ENCODE measurements at places on chromosomes 2 and 18.
A peak's percentile ranks its signal among the peaks of the same experiment; 100 is the strongest.

- no peak for DNase-seq
These were observed 284.4 kb downstream of the RBM43 start for GRCh38 chr2:150977296-150977695.

GRCh38 chr18:32280911-32281310, 91.1 kb downstream of the MEP1B start:
- DNase-seq, result no peak

GRCh38 chr2:69104261-69104660, 91.3 kb downstream of the ANTXR1 start:
- DNase-seq, result no peak

DNA sequence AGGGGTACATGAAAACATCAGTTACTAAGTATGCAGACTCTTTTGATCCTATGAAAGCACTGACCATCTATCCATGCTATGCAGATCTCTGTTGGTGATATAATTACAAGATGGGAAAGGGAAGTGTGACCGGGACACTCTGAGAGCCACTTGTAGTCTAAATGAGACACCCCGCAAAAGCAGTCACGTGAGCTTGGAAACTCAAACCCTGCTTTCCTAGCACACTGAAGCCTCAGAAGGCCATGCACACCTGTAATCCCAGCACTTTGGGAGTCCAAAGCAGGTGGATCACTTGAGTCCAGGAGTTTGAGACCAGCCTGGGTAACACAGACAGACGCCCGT, 137.5 kb downstream of the INO80D start:
- no peak for DNase-seq

- no peak for DNase-seq
These were observed 182.8 kb downstream of the ST6GAL2 start for GRCh38 chr2:106703161-106703560.

DNA sequence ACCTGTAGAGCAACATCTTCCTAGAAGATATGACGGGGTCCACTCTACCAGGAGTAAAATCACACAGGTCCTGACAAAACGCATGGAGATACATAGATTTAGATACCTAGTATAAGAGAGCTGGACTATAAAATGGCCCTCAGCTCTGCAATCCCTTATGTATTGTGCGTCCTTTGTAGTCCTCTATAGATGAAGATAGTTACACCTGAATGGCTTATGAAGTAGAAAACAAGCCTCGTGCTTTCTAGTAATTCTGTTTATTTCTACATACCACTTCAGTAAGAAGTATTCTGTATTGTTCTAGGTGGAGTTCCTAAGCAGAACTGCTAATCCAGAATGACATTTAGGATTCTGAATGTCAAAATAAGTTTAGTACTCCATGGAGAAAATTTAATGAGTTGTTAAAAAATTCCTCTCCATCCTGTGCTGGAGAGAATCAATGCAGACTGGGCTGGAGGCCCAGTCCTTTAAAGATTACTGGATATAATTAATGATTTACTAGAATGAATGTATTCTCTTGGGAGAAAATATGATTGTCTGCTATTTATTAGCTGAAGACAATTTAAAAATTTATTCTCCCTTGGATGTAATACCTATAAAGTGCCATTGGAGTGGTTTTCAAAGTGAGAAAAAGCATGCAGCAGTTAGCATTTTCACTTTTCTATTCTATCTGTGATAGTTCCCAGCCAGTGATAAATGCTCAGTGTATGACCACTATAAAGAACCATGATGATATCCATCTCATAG, 147.3 kb upstream of the UNC80 start:
- no peak for DNase-seq

DNA sequence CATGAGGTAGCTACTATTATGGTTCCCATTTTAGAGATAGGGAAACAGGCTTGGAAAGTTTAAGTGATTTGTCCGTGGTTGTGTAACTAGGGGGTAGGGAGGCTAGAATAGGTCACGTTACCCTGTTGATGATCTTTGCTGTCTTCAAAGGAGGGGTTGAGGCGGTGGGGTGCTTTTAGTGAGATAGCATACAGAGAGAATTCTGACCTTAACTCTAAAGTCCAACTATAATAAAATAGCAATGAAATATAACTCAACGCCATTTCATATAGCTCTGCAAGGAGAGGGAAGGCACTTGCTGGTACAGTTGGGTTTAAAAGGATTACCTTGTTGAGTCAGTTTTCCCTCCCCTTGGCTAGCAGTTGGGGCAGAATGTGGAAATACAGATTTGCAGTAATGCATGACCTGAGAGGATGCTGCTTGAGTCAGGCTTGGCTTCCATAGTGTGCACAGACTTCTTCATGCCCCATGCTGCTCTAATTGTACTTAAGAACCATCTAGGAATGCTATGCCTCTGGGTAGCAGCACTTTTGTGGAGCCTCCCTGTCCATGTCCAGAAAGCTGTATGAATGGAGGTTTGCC, 143.9 kb downstream of the LTBP1 start:
- no peak for DNase-seq

GRCh38 chr2:27217173-27218121, at the start of gene CAD:
TSS of gene CAD (plus strand) at chr2:27217369. CDS start at chr2:27217552, 183 bp downstream.
- peak; percentile 98 for DNase-seq

DNA sequence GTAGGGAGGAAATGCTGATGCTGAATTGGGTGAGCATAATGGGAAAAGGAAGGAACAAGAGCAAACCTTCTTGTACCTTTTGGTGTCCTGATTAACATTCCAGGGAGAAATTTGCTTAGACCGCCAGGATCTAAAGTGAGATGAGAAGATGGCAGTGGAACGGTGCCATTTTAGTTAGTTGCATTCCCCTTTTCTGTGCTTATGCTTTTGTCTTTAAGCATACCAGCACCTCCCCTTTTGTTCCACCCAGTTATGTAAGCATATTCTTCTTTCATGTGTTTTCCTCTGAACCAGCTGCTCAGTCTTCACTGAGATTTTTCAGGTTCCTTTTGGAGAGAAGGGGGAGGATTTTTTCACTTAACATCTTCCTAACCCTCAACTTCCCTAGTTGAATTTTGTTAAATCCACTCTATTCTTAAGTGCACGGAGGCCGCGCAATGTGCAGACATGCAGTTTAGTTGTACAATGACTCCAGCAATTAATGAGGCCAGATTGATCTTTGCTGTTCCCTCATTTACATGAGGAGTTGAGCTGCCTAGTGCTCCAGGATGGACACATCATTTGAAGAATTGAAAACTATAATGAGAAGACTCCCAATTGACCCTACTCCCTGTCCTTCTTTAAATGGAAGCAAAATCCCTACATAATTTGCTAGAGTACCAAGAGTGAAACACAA, 73.9 kb downstream of the MAP4K4 start:
- DNase-seq, result no peak

DNA sequence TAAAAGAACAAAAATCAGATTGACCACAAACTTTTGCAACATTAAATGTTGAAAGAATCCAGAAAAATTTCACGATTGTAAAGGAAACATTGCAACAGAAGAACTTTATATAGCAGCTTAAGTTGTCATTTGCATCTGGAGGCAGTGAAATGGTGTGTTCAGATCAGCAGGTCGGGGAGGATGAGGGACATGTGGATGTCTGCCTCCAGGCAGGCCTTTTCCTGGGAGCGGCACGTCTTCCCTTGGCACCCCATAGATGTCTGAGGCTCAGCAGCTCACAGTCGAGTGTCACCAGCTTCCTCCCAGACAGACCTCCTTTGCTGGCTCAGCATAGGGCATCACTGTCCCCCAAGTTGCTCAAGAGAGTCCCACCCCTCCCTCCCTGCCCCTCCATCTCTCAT, 44.3 kb upstream of the ASB1 start:
- no peak for DNase-seq

DNA sequence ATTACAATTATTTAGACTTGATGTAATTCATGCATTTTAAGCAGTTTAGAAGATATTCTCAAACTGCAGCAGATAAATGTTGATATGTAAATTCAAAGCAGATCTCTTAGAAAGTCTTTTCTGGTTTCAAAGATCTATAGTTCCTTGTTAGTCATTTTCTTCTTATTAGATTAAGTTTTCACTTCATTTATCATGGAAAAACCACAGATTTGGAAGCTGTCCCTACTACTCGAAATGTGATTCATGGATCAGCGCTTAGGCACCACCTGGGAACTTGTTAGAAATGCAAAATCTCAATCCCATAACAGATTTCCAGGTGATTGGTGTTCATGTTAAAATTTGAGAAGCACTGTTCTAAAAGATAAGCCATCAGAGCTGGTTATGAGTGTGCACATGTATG, 92.8 kb upstream of the CDH2 start:
- no peak for DNase-seq

DNA sequence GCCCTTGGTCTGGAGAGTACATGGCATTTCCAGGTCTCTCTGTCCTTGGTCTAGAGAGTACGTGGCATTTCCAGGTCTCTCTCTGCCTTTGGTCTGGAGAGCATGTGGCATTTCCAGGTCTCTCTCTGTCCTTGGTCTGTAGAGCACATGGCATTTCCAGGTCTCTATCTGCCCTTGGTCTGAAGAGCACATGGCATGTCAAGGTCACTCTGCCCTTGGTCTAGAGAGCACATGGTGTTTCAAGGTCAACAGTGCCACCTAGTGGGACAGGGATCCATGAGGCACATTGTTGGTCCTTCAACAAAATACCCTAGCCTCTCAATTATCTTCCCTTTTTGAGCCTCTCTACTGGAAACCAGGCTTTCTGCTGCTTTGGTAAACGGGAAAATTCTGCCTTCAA, 250.2 kb downstream of the OTX1 start:
- DNase-seq, result no peak

DNA sequence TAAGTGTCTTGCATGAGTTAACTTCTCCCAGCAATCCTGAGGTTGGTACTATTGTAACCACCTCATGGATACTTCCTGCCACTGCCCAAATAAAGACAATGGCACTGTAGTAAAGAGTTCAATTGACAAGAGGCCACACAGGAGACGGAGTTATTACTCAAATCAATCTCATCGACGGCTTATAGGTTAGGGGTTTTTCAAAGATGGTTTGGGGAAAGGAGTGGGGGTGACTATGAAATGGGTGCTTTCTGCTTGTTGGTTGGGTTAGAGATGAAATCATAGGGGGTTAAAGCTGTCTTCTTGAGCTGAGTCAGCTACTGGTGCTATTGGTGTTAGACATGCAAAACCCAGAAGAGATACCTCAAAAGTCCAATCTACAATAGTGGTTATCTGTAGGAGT, 1258.0 kb upstream of the ZEB2 start:
- no peak for DNase-seq

DNA sequence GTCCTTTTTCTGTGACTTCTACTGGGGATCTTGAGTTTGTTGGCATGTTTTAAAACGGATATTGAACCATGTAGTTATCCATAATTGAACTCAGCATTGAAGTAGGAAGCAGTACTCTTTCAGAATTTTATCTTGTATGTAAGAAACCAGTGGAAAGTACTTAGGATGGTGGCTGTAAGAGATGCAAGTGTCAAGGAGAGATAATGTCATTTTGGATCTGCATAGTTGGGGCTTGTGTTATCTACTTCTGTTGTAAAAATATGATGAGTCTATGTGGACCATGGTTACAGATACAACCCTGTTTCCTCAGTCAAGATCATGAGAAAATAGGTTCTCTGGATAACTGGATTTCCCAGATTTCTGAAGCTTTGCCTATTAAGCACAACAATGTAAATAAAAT, 113.7 kb downstream of the NAB1 start:
- DNase-seq, result no peak

DNA sequence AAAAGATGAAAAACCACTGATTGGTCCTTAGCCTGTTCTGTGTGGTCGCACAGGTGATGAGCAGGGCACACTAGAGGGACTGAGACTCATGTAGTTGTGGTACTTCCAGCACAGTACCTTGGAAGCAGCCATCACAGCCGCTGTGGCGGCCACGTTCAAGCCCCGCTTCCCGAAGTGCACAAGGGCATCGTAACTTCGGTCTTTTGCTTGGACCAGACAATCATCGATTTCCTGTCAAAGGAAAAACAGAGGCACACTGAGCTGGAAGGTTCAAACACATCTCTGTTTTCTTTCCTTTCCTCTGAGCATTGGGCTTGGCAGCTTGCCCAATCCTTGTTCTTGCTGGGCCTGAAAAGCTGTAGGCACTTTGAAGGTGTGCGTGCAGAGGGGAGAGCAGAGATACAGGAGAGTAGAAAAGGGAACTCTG, 52.6 kb downstream of the MRPL35 start:
- DNase-seq, result no peak

DNA sequence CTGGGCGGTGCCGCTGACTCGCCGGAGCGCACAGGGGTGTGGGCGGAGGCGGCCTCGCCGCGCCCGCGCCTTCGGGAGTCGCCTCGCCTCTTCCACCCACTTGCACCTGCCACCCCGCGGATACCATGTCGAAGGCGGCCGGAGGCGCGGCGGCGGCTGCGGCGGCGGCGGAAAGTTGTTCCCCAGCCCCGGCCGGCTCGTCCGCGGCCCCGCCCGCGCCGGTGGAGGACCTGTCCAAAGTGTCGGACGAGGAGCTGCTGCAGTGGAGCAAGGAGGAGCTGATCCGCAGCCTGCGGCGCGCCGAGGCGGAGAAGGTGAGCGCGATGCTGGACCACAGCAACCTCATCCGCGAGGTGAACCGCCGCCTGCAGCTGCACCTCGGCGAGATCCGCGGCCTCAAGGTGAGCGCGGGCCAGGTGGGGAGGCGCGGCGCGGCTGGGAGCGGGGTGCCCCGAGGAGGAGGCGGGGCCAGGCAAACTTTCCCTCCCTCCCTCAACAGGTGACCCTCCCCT, 766 bp downstream of the CCDC85A start:
- DNase-seq, result no peak

GRCh38 chr2:26820932-26821331, 27.0 kb upstream of the DPYSL5 start:
- no peak for DNase-seq

GRCh38 chr2:121561617-121562268, 31.1 kb downstream of the RNU4ATAC start:
- no peak for DNase-seq

- no peak for DNase-seq
These were observed 24.3 kb downstream of the STAT4 start for GRCh38 chr2:191126386-191127085.

DNA sequence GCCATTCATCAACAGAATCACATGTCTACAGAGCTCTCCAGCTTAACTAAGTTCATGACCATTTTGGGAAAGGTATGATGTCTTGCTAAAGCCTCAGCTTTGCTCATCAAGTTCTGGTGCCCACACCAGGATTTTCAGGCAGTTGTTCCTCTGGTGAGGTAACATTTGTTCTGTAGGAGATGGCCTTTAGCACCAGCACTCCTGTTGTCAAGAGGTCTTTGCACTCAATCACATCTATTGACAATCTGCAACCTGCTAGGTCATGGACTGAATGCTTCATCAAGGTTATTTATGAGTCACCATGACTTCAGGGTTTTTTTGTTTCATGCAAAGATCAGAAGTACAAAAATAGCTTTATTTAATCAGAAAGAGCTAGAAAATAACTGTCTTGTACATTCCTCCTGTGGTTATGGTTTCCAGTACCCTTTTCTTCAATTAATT, 36.6 kb upstream of the VIT start:
- DNase-seq, result no peak

DNA sequence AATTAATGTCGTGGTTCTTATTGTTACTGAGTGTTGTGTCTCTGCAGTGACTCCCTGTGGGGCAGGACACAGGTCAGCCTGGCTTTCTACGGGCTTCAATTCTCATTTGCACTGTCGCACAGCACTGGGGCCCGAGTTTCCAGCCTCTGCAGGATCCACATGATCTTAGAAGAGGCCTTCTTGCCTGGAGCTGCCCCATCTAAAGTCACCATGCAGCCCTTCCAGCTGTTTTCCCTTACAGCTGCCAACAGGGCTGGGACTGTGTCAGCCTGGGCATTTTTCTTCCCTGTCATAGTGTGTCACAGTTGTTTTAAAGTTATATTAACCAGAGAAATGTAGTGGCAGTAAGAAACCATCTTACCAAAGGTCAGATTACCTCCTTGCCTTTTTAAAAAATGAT, 27.0 kb downstream of the FHL2 start:
- no peak for DNase-seq

GRCh38 chr2:203857656-203858055, 9.9 kb upstream of the CTLA4 start:
- DNase-seq, result no peak

Measured in H7 (cell line).